Memory B cell (primary cell): ENCODE measurements at places on chromosomes 5 and 9.

GRCh38 chr5:87103616-87104287 lies 163.9 kb upstream of the RASA1 start:
- no peak for DNase-seq

DNA sequence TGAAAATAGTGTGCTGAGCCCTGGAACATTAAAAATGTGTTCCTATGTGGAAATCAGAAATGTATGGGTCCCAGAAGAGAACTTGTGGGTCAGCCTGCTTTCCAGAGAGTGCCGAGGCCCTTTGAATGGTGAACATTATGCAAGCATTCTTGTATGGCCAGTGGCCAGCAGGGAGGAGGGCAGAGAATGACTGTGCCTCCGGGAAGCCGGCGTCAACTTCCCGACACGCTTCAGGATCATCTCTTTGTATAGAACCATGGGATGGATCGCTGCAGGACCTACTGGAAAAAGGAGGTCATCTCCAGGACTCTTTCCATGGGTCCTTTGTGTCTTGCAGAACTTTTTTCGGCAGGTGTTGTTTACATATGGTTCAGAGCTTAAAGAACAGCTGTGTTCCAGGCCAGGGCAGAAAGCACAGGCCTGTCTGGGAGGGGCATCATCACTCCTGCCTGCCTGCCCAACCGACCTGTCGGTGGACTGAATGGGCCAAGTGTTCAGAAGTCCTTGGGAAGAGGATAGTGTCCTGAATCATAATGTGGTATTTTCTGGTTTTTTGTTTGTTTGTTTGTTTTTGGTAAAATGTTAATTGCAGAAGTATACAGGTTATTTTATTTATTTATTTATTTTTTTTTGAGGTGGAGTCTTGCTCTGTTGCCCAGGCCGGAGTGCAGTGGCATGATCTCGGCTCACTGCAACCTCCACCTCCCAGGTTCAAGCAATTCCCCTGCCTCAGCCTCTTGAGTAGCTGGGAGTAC lies 9.0 kb downstream of the PRRC2B start:
- DNase-seq, result no peak

GRCh38 chr5:17230808-17231525 lies 13.5 kb downstream of the BASP1 start:
- DNase-seq, result no peak

DNA sequence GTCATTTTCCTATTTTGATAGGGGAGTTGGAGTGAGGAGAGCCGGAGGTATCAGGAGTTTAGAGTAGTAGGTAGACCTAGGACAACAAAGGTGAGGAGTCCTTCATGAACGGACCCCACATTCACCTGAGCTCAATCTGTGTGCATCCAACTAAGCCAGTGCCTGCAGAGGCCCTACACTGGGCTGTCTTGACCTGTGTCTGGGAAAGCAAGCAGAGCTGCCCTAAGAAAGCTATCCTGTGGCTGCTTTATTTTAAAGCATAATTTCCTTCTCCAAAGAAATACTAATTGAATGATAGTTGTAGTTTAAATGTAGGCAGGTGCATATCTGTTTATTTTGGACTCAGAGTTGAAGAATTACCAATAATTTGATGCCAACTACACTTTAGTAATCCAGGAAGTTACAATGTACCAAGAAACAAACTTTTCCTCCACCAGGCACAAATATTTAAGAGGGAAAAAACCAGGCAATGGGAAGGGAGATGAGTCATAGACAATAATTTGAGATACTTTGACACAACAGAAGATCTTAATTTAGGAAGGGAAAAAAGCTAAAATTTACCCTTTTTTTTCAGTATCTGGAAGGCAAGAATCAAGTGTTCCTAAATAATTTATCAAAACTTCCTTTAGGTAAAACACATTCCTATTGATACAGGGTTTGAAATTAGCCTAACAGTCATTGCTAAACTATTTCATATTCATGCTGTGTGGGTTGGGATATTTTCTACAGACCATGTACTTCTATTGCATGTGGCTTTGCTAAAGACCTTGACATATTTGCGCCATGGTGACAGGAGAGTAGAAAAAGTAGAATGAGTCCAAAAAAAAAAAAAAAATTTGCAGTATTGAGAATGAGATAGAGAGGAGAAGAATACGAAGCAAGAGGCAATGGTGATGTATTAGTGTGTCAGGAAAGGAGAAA lies 376.6 kb upstream of the TUSC1 start:
- no peak for DNase-seq

- DNase-seq, result no peak
Measured at GRCh38 chr9:8857068-8857925, 1057.7 kb upstream of the DMAC1 start.

DNA sequence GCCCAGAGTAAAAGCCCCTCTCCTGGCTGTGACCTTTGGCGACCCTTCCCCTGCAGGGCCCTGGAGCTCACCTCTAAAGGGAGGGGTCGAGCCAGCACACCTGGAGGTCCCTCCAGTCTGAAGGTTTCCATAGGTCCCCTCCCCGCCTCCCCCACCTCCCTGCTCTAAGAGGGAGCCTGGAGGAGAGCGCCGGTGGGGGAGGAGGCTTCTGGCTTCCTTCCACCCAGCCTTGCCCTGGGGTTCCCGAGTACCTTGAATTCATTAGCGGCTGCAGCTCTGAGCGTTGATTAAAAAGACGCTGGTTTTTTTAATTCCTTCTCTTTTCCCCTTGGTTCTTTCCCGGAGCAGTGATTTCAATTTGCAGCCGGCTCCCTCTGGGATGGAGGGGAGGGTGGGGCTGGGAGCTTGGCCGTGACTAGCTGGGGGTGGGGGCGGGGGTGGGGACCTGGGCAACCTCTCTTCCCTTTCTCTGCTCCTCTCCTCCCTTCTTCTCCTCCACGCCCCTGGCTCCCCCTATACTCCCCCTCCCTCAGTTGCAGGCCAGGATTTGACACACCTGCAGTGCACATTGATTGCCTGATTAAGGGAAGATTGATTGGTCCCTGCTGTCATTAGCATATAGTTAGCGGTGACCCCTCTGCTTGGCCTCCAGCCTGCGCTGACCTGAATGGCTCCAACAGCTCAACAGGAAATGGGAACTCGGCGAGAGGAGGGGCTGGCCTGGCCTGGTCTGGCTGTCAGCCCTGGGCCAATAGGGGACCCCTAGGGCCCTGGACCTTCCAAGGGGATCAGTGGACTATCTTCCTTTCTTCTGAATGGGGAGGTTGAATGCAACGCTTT lies 67.5 kb upstream of the RAPGEF1 start:
- DNase-seq, result no peak

GRCh38 chr9:1354086-1354485 lies 303.9 kb downstream of the DMRT2 start:
- DNase-seq, result no peak

GRCh38 chr5:172931001-172931536 lies 28.2 kb upstream of the RPL26L1 start:
- DNase-seq, result no peak

- DNase-seq, result no peak
Measured at GRCh38 chr9:94576131-94576530, 17.5 kb downstream of the FBP2 start.

DNA sequence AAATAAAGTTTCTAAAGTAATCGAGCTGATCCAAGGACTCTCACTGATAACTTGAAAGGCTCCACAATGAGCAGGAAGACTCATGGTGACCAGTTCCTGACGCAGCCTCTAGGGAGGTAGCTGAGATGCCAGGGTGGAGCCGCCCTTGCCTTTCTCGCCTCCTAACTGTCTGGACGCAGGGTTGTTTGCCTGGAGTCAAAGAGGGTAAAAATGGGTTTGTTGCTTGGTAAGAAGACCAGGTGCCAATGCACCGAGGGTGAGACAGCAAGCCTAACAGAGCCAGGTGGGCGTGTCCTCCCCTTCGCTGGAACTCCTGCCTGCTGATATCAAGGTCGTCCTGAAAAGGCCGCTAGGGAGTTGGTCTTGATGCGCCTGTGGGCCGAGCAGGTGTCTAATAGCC lies 48.6 kb upstream of the FCN1 start:
- no peak for DNase-seq

- DNase-seq, result no peak
Measured at GRCh38 chr5:40689438-40689837, 9.7 kb downstream of the PTGER4 start.

DNA sequence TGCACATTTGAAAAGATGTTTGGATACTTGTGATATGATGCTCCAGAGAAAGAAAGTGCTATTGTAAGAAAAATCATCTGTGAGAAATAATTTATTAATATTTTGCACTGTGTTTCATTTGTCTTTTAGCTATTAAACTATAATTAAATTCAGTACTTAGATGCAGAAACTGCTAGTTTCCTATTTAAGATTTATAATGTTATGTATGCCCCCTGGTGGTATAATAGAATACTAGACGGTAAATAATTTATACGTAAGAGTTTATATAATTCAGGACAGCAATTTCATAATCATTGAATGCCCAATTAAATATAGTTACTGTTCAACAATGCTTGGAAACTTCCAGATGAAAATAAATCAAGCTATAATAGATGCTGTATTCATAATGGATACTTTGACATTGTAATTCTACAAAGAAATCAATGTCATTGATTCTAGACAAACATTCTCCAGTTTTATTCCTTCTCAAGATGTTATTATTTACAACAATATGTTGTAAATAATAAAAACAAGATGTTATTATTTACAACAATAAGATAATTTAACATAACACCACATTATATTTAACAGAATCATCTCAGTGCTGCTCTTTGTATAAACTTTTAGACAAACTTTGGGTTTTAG lies 101.0 kb downstream of the TMEM232 start:
- DNase-seq, result no peak

GRCh38 chr5:34415559-34416198 lies 240.4 kb upstream of the RAI14 start:
- DNase-seq, result no peak

DNA sequence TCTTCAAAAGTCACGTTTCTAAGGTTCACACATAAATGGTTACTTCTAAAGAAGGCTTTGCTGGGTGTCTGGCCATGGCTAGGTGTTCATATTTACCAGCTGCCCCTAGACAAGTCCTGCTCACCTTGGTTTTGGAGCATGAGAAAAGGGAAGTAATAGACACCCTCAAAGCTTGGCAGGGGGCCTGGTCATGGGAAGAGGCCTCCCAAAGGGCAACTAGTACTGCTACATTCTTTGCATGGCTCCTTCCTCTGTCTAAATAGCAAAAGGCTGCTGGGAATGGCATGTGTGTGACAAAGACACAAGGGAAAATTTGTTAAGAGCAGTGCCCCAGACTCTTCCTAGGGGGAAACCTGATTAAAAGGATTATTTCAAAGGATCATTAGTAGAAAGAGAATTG lies 93.4 kb downstream of the NRG2 start:
- no peak for DNase-seq

- no peak for DNase-seq
Measured at GRCh38 chr5:111200828-111201227, 23.4 kb upstream of the CAMK4 start.

DNA sequence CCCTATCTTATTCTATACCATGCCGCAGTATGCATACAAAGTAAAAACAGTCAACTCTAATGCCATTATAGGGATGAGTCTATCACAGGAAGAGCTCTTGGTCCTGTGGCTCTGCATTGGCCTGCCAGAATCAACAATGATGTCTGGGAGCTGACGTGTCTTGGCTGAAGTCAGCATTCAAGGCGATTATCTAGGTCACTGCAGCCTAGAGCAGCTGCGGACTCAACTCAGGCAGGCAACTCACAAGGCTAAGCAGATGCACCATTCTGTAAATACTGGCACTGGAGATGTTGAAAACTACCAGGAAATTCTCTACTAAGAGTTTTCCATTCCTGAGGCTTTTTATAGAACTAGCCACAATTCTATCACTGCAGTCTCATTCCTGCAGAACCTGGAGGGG lies 13.3 kb downstream of the SPATA9 start:
- no peak for DNase-seq

GRCh38 chr5:997711-998110 lies 10.9 kb upstream of the NKD2 start:
- DNase-seq, result no peak

GRCh38 chr9:36487482-36488388 lies 85.0 kb upstream of the MELK start:
- DNase-seq, result peak; percentile 85

GRCh38 chr5:149466457-149466972 lies 84.7 kb downstream of the CSNK1A1 start:
- DNase-seq, result no peak

- DNase-seq, result no peak
Measured at GRCh38 chr9:119026120-119026519, 343.1 kb downstream of the BRINP1 start.

GRCh38 chr9:134689321-134690181 lies 47.9 kb downstream of the COL5A1 start:
- DNase-seq, result no peak

GRCh38 chr5:145980259-145980658 lies 43.9 kb downstream of the SH3RF2 start:
- no peak for DNase-seq
